NCI-H526 treated with DMSO at 0.1 percent for 48 hours (cell line): ENCODE measurements at places on chromosomes 3 and 15.

GRCh38 chr15:71889385-71889784 lies 79.0 kb downstream of the NR2E3 start:
- DNase-seq: no peak

- peak; percentile 45 for DNase-seq
These were observed 326.7 kb downstream of the LSAMP start for GRCh38 chr3:116118475-116119169.

DNA sequence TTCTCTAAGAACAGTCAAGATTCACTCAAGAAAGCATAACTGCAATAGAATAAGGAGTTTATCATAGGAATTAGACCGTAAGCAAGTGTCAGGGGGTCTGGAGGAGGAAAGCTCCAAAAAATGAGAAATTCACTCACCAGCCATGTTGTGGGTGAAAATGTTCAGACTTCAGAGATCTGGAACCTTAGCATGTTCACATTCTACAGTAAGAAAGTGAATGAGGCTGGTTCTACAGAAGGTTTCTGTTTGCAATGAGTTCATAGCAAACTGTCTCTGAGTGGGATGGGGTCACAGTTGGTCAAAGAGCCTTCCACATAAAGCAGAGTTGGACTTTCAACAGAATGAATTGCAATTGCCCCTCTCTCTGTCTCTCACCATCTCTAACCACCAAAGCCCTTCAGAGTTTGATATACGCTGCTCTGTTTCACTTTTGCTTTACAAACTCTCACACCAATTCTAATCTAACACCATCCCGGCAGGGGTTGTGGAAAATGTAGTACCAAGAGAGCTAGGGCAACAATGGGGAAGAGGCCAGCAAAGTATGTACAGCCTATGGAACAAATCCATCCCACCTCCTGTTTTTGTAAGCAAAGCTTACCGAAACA lies 581.8 kb upstream of the UBE2E2 start:
- DNase-seq: no peak

GRCh38 chr3:126064627-126065258 lies 19.2 kb downstream of the SLC41A3 start:
- DNase-seq: no peak

DNA sequence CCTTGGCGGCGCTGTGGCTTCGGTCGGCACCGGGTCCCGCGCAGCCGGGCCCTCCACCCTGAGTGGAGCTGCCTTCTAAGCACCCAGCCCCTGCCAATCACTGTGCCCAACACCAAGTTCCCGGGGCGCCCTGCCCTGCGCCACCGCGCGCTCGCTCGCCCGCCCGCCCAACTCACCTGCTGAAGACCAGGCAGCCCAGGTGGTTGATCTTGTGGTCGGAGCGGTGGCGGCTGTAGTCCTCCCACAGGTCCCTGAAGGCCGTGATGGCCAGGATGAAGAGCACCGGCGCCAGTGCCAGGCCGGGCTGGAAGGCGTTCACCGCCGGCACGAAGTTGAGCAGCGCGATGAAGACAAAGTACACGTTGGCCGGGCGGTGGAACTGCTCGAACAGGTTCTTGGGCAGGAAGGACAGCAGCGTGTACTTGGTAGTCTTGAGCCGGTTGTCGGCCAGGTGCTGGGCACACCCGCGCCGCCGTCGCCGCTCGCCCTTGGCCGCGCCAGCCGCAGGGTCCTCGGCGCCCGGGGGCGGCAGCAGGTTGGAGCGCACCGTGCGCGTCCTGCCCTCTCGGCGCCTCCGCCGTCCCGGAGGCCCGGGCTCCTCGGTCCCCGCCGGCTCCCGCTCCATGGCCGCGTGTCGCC lies 536 bp downstream of the ATP10A start:
- DNase-seq: no peak

- no peak for DNase-seq
These were observed 27.2 kb upstream of the UBE2Q2 start for GRCh38 chr15:75815811-75816719.

- peak; percentile 58 for DNase-seq
These were observed 483 bp downstream of the VPS13C start for GRCh38 chr15:62059816-62060112.

DNA sequence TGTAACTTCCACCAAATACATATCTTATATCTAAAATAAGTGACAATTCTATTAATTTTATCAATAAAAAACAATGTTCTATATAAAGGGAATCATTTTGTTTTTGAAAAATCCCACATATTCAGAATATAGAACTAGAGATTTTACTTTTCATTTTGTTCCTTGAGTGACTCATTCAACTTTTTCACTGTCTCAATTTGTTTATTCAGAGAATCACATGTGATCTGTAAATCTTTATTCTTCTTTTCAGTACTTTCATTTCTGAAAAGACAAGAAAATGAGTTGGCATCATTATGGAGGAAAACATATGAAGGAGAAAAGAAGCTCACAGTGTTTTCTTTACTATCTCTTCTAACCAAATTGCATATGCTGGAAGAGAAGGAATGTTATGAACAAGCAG lies 35.0 kb downstream of the CIP2A start:
- DNase-seq: no peak

- no peak for DNase-seq
These were observed 27.9 kb downstream of the MGLL start for GRCh38 chr3:127794402-127794801.

- DNase-seq: no peak
These were observed 45.1 kb upstream of the AMOTL2 start for GRCh38 chr3:134419214-134419959.

DNA sequence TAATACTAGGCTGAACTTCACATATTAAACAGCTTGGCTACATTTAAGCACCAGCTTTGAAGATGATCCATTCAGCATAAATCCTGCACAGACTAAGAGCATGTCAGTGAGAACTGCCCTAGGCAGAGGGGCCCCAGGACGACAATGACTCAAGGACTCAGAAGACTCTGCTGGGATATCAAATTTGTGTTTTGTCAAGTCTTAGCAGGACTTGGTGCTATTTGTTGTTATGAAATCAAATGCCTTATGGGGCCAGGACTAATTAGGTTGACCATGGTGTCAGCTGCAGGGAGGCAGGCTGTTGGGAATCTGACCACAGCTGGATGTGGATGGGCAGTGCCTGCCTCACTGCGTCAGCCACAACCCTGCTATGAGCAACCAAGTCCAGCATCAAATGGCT lies 91.8 kb downstream of the RYR3 start:
- no peak for DNase-seq

- DNase-seq: no peak
These were observed 32.7 kb downstream of the CEMIP start for GRCh38 chr15:80811781-80812315.

DNA sequence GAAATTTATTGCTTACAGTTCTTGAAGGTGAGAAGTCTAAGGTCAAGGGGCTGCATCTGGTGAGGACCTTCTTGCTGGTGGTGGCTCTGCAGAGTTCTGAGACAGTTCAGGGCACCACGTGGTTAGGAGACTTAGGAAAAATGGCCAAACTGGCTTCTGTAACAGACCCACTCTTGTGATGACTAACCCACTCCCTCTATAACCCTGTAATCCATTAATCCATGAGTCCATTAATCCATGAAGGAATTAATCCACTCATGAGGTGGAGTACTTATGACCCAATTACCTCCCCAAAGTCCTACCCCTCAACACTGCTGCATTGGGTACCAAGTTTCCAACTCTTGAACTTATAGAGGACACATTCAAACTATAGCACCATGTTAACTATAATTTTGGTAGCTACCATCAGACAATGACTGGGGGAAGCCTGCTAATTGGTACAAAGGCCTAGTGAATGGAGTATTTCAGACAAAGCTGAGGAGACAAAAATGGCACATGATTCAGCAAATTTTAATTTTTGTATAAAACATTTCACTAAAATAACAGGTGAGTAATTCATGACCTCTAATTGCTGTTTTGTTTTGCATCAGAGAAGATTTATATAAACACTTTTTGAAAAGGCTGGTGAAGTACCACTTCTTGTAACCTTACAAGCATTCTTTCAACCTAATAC lies 374.1 kb upstream of the TBL1XR1 start:
- DNase-seq: no peak

DNA sequence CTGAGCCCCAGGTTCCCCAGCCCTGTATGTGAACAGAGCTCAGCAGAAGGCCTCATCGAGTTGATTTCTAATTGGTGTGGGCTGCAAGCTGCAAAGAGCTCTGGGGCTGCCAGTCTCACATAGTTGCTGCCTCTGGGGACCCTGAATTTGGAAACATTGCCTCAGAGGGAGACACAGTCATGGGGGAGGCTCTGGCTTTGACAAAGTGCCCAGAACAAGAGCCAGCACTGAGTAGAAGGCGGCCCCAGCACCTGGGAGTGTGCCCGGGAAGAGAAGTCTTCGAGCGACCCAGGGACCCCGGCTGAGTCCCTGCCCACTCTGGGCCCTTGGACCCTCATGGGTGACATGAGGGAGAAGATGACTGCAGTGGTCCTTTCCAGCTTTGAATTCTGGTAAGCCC lies 7.3 kb downstream of the NTRK3 start:
- DNase-seq: no peak

DNA sequence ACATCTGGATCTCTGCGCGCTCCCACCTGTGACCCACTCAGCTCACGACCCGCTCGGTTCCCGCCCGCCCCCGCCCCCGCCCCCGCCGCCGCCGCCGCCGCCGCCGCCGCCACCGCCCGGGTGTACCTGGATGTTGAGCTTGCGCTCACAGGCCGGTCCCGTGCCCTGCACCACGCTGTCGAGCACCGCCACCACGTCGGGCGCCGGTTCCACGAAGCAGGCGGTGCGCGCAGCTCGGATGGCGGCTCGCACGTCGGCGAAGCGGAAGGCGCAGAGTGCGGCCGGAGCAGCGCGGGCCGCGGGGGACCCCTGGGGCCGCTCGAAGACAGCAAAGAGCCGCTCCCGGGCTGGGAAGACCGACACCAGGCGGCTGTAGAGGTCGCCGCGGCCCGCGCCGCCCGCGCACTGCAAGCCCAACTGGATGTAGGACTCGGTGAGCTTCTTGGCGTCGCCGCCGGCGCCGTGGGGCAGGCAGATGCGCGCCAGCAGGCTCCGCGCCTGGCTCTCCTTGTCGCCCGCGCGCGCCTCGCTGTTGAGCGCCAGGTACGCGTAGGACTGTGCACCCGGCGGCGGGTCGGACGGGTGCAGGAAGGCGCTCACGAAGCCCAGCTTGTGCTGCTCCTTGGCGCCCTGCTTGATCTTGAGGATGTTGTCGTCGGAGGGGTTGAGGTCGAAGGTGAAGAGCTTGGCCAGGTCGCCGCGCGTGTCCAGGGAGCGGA lies 1.1 kb downstream of the PLXND1 start:
- DNase-seq: peak; percentile 15

DNA sequence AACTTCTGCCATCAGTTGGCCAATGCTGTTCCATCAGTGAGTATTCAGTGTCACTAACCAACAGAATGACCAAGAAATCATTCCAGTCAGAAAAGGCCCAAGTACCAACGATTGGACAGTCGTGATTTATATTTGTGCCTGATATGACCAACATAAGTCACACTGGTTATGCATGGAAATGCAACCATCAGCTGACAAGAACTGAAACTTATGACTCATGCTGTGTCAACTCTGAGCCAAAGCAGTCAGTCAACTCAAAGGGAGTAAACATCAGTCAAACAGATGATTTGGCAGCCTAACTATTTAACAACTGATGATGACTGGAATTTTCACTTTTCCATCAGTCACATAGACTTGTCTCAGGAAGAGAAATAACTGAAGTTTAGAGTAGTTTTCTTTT lies 142.4 kb downstream of the ANXA2 start:
- no peak for DNase-seq

DNA sequence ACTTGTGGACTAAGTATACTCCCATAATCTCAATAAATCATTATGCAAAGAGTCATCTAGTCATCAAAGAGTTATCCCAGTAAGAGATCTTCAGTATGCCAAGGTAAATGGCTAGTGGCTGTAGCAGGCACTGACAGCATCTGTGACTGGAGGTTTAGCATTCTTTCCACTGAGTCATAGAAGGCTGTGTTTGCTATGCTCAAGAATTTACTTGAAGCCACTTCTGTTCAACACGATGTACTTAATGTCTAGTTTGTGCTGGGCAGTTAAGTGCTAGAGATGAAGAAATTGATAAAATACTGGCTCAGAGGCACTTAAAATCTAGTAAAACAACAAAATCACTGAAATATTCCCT lies 13.0 kb downstream of the ZBED2 start:
- DNase-seq: no peak

GRCh38 chr3:52237657-52238172 lies 1.2 kb downstream of the TWF2 start:
- DNase-seq: no peak

DNA sequence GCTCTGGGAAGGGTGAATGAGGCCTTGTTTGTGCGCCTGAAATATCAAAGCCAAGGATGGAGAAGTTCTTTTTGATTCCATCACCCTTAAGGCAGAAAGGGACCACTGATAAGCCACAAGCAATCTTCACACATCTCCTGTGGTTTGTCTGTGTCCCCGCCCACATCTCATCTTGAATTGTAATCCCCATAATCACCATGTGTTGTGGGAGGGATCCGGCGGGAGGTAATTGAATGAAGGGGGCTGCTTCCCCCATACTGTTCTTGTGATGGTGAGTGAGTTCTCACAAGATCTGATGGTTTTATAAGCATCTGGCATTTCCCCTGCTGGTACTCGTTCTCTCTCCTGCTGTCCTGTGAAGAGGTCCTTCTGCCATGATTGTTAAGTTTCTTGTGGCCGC lies 329.6 kb upstream of the RGMA start:
- DNase-seq: no peak

DNA sequence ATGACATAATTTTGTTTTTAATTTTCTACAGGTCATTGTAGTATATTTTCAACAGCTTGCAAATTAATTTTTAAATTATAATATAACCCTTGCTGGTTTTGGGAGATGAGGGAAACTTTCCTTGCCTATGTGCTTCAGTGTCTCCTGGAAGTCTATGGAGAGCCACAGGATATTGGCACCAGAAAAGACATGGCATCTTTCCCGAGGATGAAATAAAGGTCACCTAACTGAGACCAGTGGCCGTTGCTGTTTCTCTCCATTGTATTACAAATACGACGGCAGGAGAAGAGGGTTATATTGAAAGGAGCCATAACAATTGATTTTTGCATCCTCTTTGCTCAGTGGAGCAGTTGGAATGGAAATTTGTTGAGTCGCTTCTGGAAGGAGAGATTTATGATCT lies 19.9 kb upstream of the AQP9 start:
- no peak for DNase-seq

GRCh38 chr15:87033056-87033455 lies 953.4 kb downstream of the AGBL1 start:
- DNase-seq: no peak

- no peak for DNase-seq
These were observed 124.5 kb downstream of the MAGI1 start for GRCh38 chr3:65914032-65914739.

GRCh38 chr3:14698601-14699244 lies 23.8 kb downstream of the C3orf20 start:
- DNase-seq: no peak

- no peak for DNase-seq
These were observed 208.7 kb upstream of the P2RY1 start for GRCh38 chr3:152626226-152626625.
